Stimulated activated CD8-positive, alpha-beta memory T cell treated with anti-CD3 and anti-CD28 coated beads, Interleukin-4, amount 100 ng/mL, for 4 hours (primary cell): ENCODE measurements at places on chromosomes 1 and 21.

DNA sequence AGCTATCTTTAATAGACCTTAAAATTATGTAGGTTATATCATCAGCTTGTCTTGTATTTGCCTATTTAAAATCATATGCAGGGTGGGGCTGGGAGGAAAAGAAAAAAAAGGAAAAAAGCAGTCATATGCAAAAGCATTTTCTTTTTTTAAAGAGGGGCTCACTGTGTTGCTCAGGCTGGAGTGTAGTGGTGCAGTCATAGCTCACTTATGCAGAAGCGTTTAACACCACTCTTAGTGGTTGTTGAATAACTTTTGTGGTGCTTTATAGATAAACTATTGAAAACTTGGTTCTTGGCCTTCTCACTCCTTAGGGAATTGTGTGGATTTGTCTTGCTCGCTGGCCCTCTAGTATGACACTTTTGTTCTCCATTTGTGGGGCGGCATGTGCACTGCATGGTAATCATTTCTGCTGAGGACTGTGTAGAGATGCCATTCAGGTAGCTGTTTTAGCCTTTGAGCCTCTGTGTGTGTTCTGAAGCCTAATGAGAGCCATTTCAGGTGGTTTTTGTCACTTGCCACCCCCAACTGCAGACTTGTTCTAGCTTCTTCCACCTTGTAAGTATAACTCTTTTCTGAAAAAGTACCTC is 77.8 kb downstream of the KIF1B start:
- no peak for DNase-seq

GRCh38 chr1:224816062-224816461 is 113.4 kb upstream of the DNAH14 start:
- DNase-seq, result no peak

DNA sequence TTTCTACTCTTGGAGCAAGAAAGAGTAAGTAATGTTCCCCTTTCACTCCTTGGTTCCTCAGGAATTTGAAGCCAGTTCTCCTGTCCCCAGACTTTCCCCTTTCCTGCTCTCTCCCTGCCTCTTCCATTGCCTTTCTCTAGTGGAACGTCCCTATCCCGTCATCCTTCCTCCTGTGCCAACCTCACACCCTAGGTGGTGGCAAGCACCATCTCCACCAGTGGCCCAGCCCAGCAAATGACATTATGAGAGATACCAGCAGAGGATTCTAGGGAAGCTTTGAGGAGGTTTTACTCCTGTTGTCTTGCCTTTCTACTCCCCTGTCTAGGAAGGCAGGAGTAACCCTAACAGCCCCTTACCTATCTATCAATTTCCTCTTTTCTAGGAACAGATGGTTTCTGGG is 8.1 kb upstream of the TACSTD2 start:
- DNase-seq, result no peak

DNA sequence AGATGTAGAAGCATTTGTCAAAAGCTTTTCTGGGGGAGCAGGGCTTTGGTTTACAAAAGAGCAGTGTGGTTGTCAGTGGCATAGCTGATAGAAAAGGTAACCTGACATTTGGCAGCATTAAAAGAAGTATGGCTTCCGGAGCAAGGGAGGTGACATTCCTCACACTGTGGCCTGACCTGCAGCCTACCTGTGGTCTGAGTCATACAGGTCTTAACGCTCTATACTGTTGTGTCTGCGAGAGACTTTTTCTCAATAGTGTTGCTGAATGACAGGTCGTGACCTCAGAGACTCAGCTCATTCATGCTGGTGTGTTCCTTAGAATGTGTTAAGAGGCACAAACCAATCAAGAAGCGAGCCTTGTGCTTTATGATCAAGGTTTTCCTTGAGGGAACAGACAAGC is 19.3 kb downstream of the PHGDH start:
- no peak for DNase-seq

DNA sequence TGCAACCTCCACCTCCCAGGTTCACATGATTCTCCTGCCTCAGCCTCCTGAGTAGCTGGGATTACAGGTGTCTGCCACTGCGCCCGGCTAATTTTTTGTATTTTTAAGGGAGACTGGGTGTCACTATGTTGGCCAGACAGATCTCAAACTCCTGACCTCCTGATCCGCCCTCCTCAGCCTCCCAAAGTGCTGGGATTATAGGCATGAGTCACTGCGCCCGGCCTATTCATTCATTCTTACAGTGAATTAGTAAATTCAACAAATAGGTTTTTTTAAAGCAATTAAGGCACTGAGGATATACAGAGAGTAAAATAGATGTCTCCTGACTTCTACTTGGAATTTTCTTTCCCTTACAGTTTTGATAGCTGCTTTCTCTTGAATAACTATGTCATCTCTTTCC is 43.5 kb downstream of the CDC42 start:
- DNase-seq, result no peak

GRCh38 chr1:240178366-240178765 is 86.7 kb downstream of the FMN2 start:
- DNase-seq, result no peak

DNA sequence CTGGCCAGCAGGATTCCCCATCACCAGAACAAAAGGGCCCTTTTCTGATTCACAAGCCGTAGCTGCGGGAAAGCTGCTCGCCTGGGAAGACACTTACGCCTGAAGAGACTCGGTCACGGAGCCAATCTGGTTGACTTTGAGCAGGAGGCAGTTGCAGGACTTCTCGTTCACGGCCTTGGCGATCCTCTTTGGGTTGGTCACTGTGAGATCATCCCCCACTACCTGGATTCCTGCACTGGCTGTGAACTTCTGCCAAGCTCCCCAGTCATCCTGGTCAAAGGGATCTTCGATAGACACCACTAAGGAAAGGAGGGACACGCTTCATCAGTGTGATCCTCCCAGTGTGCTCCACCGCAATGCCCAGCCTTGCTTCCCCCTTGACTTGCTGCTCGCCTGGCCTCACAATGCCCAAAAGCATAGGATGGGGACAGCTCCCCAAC is 14.7 kb downstream of the ENO1 start:
- no peak for DNase-seq

- DNase-seq, result no peak
Observed at GRCh38 chr1:90727917-90728501, 10.9 kb upstream of the BARHL2 start.

GRCh38 chr1:222893255-222893654 is 78.4 kb downstream of the DISP1 start:
- no peak for DNase-seq

- DNase-seq, result no peak
Observed at GRCh38 chr1:44646261-44647110, 27.8 kb downstream of the TMEM53 start.

DNA sequence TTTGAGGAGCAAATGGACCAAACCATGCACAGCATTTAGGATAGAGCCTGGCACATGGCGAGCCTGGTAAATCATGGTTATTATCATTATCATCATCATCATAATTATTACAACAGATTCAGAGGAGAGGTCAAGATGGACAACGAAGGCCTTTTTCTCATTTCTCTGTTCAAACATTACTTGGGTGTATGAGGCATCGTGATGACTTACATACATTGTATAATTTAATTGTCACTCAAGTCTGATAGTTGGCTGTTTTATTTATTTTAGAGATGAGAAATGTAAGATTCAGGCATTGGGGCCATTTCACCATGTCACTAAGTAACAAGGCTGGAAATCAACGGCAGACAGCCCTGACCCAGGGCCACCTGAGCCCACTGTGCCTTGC is 68.1 kb downstream of the SLC35F3 start:
- DNase-seq, result no peak

DNA sequence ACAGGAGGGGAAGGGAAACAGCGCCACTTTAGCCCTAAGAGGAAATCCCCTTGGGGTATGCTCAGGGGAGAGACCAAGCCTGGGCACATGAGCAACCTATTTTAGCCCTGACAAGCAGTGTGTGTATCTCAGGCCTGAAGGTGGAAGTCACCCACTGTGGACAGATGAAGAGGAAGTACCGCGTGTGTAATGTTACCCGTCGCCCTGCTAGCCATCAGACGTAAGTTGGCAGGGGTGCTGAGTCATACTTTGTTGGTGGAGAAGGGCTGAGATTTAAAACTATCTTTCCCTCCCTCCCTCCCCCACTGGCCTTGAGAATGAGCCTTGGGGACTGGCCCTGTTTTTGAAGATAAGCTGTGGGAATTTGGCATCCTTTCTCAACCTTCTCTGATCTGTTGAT is 11.2 kb downstream of the AGO1 start:
- DNase-seq, result no peak

- DNase-seq, result no peak
Observed at GRCh38 chr1:207861442-207862177, 49.3 kb downstream of the CD34 start.

- no peak for DNase-seq
Observed at GRCh38 chr1:63640633-63641567, 47.7 kb downstream of the PGM1 start.

GRCh38 chr1:93839753-93840152 is 39.3 kb downstream of the DNTTIP2 start:
- no peak for DNase-seq

GRCh38 chr21:32521736-32522355 is 63.5 kb downstream of the TCP10L start:
- DNase-seq, result no peak

- DNase-seq, result no peak
Observed at GRCh38 chr1:36443297-36443696, 7.0 kb downstream of the OSCP1 start.

- no peak for DNase-seq
Observed at GRCh38 chr1:86155051-86155806, 1.3 kb downstream of the COL24A1 start.

- no peak for DNase-seq
Observed at GRCh38 chr1:219792337-219793021, 135.9 kb downstream of the SLC30A10 start.
